ENCODE measurements at places on chromosomes 12 and 14. TPM values are rescaled to one million over a fixed set of nuclear protein-coding genes. Genes with fewer than 3 reads are reported as not detected.

The KLC1 gene
- total RNA-seq = 153 TPM

The TMEM52B gene
- total RNA-seq = not detected

The NUBPL gene
- total RNA-seq = 3.6 TPM

The PIP4P1 gene
- total RNA-seq = 33.3 TPM

The KRT72 gene
- total RNA-seq = not detected

The MANSC4 gene
- not detected for total RNA-seq

The USP44 gene
- total RNA-seq = 3.3 TPM

The C12orf54 gene
- total RNA-seq = not detected

The MYO1H gene
- total RNA-seq = not detected

The DIO2 gene
- 0.09 TPM for total RNA-seq

The PZP gene
- 0.11 TPM for total RNA-seq

The TRAFD1 gene
- total RNA-seq = 34.3 TPM

The CERS5 gene
- 25.9 TPM for total RNA-seq

The HPD gene
- total RNA-seq = not detected

The CARMIL3 gene
- total RNA-seq = not detected

The STYK1 gene
- 2.7 TPM for total RNA-seq

The TIMELESS gene
- 7.2 TPM for total RNA-seq

Measured in dermis lymphatic vessel endothelial cell (primary cell).